Dermis blood vessel endothelial cell (primary cell): ENCODE measurements at places on chromosomes 12 and 14. TPM values are rescaled to one million over a fixed set of nuclear protein-coding genes. Genes with fewer than 3 reads are reported as not detected.

SSPN gene
- 0.34 and 0.47 TPM in 2 replicates for total RNA-seq

PMCH gene
- 0.23 TPM in 1 of 2 replicates, not detected in the other for total RNA-seq

GLI1 gene
- total RNA-seq: 0.17 and 0.47 TPM in 2 replicates

B3GNT4 gene
- total RNA-seq: 0.17 TPM in 1 of 2 replicates, not detected in the other

TPPP2 gene
- not detected in 2 replicates for total RNA-seq

KRT2 gene
- not detected in 2 replicates for total RNA-seq
